ENCODE measurements at places on chromosomes 2 and 18. TPM values are rescaled to one million over a fixed set of nuclear protein-coding genes. Genes with fewer than 3 reads are reported as not detected.

PPP3R1 gene
- 19.6 TPM for polyA plus RNA-seq

LIPG gene
- 0.76 TPM for polyA plus RNA-seq

CD207 gene
- polyA plus RNA-seq, result not detected

CDH2 gene
- polyA plus RNA-seq, result 1.3 TPM

GALNT5 gene
- polyA plus RNA-seq, result 1.5 TPM

CCDC85A gene
- 0.10 TPM for polyA plus RNA-seq

IGFBP5 gene
- polyA plus RNA-seq, result 128 TPM

PSMA8 gene
- polyA plus RNA-seq, result 0.31 TPM

SCYGR5 gene
- not detected for polyA plus RNA-seq

ANKRD12 gene
- polyA plus RNA-seq, result 14.0 TPM

OSR1 gene
- polyA plus RNA-seq, result 3.6 TPM

TCF7L1 gene
- polyA plus RNA-seq, result 4.9 TPM

Measured in stomach (tissue), 19 donors.